Spinal cord (tissue), 10 donors: ENCODE measurements at places on chromosomes 12 and 14.

DNA sequence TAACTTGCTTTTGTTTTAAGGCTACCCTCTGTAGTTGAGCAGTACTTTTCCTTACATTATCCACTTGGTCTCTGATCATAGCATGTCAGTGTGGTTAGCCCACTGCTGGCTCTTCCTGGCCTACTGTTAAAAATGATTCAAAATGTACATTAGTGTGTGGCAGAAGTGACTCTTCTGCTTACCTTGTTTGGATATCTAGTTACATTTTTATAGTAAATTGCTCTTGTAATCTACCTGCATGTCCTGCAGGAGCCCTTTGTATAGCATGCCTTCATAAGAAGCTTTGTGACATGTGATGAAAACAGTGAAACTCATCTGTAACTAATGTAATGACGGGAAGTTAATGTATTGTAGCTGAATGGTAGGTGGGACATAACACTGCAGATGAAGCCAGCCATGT, 8.1 kb downstream of the SPATS2 start:
- no peaks in the 10 kb centered on the region for H3K4me1 ChIP-seq
- no peak overlapping the region for H3K27ac ChIP-seq
- peaks cover 2% of the 10 kb centered on the region for H3K36me3 ChIP-seq
- DNase-seq, result no peak
- no peaks in the 10 kb centered on the region for H3K27me3 ChIP-seq
- no peak overlapping the region for H3K4me3 ChIP-seq

DNA sequence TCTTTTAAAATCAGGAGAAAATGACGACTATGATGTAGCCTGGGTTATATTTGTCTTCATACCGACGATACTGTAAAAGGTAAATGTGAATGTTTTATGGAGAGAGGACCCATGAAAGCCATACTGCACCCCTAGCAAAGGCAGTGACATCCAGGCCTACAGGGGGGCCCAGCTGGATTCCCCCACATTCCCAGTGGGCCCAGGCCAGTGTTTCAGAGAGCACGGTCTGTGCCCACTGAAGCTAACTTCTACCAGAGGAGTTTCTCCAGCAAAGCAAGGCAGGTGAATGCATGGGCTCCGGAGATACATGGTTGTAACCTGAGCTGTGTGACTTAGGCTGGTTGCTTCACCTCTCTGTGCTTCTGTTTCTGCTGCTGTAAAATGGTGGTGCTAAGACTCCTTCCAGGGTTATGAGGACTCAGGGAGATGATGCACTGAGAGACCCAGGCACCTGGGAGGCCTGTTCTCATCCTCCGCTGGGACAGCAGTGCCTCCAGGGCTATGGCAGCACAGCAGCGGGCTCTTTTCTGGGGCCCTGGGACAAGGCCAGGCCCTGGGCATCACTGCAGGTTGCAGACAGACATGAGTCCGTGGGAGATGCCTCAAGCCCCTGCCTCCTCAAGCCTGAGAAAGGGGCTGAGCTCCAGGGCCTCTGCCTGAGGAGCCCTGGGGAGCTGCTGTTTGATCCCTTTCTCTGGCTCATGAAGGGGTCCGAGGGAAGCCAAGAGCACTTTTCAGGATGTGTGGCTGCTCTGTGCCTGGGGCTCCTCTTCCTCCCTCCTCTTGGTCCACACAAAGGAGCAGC, 73.7 kb downstream of the SERPINA3 start:
- no peak overlapping the region for H3K27ac ChIP-seq
- peaks cover 14% of the 10 kb centered on the region for H3K4me1 ChIP-seq
- H3K4me3 ChIP-seq, result no peak overlapping the region
- H3K27me3 ChIP-seq, result peaks cover 4% of the 10 kb centered on the region
- no peak for DNase-seq
- H3K36me3 ChIP-seq, result no peaks in the 10 kb centered on the region

GRCh38 chr12:25269701-25270100, 19.0 kb upstream of the KRAS start:
- H3K36me3 ChIP-seq, result no peaks in the 10 kb centered on the region
- H3K4me3 ChIP-seq, result no peak overlapping the region
- DNase-seq, result no peak
- H3K27me3 ChIP-seq, result no peaks in the 10 kb centered on the region
- no peak overlapping the region for H3K27ac ChIP-seq

DNA sequence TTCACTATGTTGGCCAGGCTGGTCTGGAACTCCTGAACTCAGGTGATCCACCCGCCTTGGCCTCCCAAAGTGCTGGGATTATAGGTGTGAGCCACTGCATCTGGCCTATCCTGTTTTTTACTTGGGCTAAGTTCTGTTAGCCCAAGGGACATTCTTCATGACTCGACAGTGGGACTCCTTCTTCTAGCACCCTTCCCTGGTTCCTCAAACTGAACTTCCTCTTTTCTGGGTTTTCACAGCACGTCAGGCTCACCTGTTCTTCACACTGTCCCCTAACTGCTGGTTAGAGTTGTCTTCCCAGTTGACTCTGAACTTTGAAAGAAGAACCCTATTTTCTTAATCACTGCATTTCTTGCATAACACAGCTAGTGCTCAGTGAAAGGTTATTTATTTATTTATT, 22.5 kb downstream of the CABP1 start:
- H3K4me1 ChIP-seq, result no peaks in the 10 kb centered on the region
- DNase-seq, result no peak
- no peaks in the 10 kb centered on the region for H3K27me3 ChIP-seq
- no peak overlapping the region for H3K4me3 ChIP-seq

DNA sequence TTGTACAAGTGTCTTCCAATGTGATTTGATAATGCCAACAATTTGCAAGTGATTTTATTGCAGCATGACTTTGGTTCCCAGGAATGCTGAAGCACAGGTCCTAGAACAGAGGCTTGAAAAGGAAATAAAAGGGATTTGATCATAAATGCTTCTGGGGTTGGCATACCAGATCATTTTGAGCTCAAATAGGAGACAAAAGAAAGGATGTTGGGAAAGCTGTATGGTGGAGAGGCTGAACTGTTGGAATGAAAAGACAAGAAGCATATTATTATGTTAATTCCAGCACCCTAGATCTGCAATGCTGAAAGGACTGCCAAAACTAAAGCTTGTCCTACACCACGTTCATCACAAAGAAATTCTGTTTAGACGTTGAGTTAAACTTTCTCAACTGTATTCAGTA, 143.1 kb downstream of the BICD1 start:
- no peaks in the 10 kb centered on the region for H3K27me3 ChIP-seq
- no peak overlapping the region for H3K27ac ChIP-seq
- no peaks in the 10 kb centered on the region for H3K4me1 ChIP-seq
- H3K4me3 ChIP-seq, result no peak overlapping the region
- no peak for DNase-seq
- no peaks in the 10 kb centered on the region for H3K36me3 ChIP-seq

- no peaks in the 10 kb centered on the region for H3K4me1 ChIP-seq
- H3K36me3 ChIP-seq, result no peaks in the 10 kb centered on the region
- no peaks in the 10 kb centered on the region for H3K27me3 ChIP-seq
- no peak overlapping the region for H3K4me3 ChIP-seq
- DNase-seq, result no peak
Observed at GRCh38 chr14:34356264-34356654, 105.8 kb downstream of the SPTSSA start.

DNA sequence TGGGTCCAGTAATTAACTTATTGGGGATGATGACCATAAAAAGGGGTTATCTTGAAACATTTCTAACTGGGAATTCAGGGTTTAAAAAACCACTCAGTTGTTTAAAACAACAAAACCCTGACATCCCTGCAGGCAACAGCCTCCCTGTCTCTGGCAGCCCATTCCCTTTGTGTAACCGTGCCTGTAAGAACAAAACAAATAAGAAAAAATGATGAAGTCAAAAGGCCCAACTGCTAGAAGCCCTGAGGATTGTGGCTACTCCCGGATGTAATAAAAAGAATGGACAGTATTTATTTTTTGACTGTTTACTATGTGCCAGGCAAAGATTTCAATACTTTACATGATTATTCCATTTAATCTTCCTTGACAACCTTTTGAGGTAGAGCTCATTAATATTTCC, 75.3 kb downstream of the TMCC3 start:
- no peaks in the 10 kb centered on the region for H3K27me3 ChIP-seq
- H3K4me3 ChIP-seq, result no peak overlapping the region
- H3K36me3 ChIP-seq, result peaks cover 14% of the 10 kb centered on the region
- DNase-seq, result no peak
- peaks cover 4% of the 10 kb centered on the region for H3K4me1 ChIP-seq
- no peak overlapping the region for H3K27ac ChIP-seq

GRCh38 chr12:131703161-131703560, 7.7 kb upstream of the SFSWAP start:
- no peak overlapping the region for H3K4me3 ChIP-seq
- no peaks in the 10 kb centered on the region for H3K36me3 ChIP-seq

DNA sequence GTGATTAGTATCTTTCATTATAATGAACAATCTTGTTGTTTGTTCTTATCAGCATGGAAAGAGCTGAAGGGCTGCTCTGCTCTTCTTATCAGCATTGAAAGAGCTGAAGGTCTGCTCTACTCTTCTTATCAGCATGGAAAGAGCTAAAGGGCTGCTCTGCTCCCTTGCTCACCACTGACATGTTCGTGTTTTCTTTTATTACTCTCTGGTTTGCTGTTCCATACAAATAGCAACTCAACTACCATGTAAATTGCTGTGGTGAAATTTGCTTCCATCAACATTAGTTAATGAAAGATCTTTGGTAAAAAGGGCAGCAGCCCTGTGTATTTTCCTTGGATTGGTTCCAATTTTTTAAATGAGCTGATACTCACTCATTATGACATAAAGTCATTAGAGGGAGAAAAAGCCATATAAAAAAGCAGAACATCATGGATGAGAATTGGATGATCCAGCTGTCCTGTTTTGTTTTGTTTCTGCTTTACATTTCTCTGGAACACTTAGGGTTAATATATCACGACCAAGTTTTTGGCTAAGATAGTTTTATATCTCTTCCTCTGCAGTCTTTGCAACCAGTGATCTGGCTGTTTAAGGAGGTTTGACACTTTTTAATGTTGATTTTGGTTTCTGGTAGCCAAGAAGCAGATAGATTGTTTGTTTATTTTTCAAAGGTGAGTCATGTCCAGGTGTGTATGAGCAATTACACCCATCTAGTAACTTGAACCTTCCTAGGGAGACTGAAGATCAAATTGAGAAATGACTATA, 356.6 kb downstream of the CEP128 start:
- H3K27ac ChIP-seq, result no peak overlapping the region
- H3K36me3 ChIP-seq, result no peaks in the 10 kb centered on the region
- H3K27me3 ChIP-seq, result no peaks in the 10 kb centered on the region
- no peak for DNase-seq
- H3K4me3 ChIP-seq, result no peak overlapping the region

DNA sequence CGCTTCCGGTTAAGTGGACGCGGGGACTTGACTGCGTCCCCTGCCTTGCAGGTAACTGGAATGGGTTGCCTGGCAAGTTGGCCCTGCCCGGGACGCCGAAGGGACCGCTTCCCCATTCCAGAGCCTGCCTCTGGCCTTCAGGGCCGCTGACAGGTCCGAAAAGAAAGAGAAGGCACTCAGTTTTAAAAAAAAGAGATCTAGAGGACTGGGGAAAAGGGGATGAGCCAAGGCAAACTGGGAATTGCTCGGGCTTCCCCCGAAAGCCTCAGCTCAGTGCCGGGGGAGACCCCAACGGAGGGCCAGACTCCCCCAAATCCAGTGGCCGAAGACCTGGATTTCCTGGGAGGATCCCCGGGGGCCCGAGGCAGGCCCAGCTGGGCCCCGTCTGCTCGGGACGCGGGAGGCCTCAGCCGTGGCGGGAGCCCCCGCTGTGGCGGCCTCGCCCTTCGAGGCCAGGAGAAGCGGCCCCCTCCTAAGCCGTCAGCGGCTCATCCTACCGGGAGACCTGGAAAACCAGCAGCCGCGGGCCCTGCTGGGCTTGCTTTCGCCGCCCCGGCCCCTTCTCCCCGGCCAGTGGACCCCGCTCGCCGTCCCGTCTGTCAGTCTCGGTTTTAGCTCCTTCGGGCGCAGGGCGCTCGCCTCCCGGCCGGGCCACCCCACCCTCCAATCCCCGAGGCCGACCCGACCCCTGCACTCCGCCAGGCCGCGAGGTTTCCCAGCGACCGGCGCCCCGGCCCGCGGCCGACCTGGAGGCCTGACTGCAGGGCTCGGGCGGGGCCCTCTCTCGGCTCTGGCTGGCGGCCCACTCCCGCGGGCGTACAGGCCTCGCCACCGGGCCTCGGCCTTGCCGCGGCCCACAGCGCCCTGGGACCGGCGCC, 12.5 kb downstream of the OTX2 start:
- H3K36me3 ChIP-seq, result no peaks in the 10 kb centered on the region
- no peak for DNase-seq
- H3K27me3 ChIP-seq, result peaks cover 99% of the 10 kb centered on the region
- H3K4me1 ChIP-seq, result peaks cover 29% of the 10 kb centered on the region
- no peak overlapping the region for H3K4me3 ChIP-seq

DNA sequence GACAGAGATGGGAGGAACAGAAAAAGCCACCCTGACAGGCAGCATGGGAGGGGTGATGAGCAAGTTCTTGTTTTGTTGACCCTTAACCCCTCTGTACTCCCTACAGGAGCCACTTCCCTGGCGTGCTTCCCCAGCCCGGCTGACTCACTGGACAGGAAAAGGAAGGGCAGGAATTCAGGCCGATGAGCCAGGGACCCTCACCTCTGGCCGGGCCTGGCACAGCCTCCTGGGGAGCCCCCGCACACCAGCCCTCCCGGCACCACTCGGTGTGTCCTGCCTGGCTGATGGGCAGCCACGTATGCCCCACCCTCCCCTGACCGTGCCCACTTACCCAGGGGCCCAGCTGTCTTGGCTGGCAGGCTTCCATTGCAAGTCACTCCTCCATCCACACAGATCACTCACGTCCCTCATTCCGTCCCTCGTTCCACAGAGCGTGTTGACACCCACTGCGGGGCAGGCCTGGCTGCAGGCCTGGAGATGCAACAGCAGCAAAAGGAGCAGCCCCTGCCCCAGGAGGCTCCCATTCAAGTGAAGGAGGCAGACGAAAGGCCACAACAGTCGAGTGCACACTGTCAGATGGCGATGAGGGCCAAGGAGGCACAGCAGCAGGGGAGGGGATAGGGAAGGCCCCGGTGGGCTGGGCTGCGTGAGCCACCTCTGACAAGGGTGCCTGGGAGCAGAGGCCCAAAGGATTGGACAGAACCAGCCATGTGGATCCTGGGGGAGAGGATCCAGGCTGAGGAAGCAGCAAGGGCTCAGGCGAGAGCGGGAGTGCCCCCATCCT, 19.7 kb upstream of the CD9 start:
- peaks cover 36% of the 10 kb centered on the region for H3K4me1 ChIP-seq
- DNase-seq, result no peak
- no peaks in the 10 kb centered on the region for H3K27me3 ChIP-seq
- H3K36me3 ChIP-seq, result no peaks in the 10 kb centered on the region

DNA sequence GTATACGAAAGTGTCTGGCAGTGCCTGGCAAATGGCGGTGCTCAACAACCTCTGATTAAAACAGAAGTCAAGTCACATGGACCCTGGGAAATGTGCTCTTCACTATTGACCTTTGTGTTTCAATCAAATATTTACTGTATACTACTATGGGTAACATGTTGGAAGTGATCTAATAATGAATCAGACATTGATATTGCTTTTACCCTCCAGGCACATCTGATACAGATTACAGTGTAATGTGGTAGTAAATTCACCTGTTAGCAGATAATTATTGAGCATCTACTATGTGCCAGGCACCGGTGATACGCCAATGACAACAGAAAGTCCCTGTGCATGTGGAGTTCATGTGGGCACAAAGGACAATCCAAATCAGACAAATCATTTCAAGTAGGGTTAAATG, 63.1 kb downstream of the STON2 start:
- H3K36me3 ChIP-seq, result no peaks in the 10 kb centered on the region
- no peak overlapping the region for H3K4me3 ChIP-seq
- H3K4me1 ChIP-seq, result peaks cover under 1% of the 10 kb centered on the region
- no peaks in the 10 kb centered on the region for H3K27me3 ChIP-seq

GRCh38 chr14:68805414-68805813, 12.5 kb upstream of the ZFP36L1 start:
- H3K4me3 ChIP-seq, result no peak overlapping the region
- no peak for DNase-seq
- no peaks in the 10 kb centered on the region for H3K36me3 ChIP-seq
- no peak overlapping the region for H3K27ac ChIP-seq
- peaks cover 28% of the 10 kb centered on the region for H3K4me1 ChIP-seq
